ENCODE measurements at places on chromosomes 5 and 9.

GRCh38 chr9:109229682-109230081, 62.6 kb upstream of the FRRS1L start:
- no peak for DNase-seq

DNA sequence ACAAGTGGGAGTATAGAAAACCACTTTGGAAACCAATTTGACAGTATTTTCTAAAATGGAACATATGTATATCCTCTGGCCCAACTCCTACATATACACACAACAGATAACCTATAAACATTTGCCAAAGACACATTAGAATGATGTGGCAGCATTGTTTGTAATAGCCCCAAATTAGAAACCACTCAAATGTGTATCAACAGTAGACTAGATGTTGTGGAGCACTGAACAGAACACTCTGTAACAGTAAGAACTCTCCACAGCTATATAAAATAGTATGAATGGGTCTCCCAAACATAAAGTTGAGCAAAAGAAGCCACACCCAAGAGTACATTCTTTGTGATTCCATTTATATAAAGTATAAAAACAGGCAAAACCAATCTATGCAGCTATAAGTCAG, 6.1 kb downstream of the ZNF622 start:
- DNase-seq = no peak

- no peak for DNase-seq
Observed at GRCh38 chr5:105899726-105900125, 1771.0 kb downstream of the EFNA5 start.

GRCh38 chr5:102713278-102713677, 41.8 kb upstream of the PAM start:
- DNase-seq = no peak

GRCh38 chr5:173457482-173457881, 129.3 kb upstream of the STC2 start:
- no peak for DNase-seq

DNA sequence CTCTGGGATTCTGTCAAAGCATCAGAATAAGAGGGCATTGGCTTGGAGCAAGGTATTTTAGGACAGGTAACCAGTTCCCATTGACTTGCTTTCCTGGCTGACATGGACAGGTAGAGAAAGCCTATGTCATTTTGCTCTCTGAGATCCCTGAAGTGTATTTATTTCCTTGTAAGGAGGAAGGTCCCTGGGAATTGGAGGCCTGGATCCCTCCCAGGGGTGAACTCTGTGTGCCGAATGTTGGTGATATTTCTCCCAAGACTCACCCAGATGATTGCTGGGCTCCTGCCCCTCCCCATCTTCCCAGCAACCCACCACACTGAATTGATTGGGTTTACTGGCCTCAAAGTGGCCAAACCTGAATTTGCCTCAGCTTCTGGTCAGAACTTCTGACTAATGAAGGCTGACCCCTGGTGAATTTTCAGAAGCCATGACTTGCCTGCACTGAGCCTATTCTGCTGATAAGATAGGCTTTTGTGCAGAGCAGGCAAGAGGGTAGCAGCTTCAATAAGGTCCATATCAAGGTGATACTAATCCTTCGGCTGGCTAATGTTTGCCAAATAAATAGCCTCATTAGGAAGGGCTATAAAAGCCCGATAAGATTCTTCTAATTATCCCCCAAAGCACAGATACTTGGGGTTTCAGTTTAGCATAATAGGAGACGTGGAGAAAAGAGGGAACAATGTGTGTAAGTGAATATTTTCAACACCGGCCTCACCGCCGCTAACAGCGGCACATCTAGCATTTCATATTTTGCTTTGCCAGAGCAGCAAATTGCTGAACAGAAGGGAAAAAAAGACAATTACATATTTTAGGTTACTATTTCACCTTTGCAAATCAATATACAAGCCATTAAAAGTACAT, 152.9 kb upstream of the PITX1 start:
- no peak for DNase-seq

DNA sequence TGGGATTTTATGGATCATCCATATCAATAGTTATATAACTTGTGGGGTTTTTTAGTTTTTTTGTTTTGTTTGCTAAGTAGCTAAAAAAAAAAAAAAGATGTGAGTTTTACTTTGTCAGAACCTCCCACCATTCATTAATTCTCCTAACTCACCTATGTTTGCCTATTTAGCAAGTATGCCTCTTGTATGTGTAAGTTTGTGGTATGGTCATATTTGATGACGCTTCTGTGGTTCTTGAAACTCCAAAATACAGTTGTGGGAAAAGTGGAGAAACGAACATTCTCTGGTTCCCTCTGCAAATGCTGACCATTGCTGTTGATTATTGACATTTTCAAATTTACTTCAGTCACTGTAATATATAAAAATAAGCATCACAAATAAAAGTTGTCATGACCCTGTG, 75.7 kb downstream of the PBX3 start:
- no peak for DNase-seq

GRCh38 chr5:1778138-1779020, 21.3 kb downstream of the MRPL36 start:
- DNase-seq = peak; percentile 37

GRCh38 chr5:849651-850301, 1.0 kb downstream of the ZDHHC11 start:
- DNase-seq = peak; percentile 57

GRCh38 chr5:67203701-67204074, 7.1 kb upstream of the CD180 start:
- DNase-seq = no peak

DNA sequence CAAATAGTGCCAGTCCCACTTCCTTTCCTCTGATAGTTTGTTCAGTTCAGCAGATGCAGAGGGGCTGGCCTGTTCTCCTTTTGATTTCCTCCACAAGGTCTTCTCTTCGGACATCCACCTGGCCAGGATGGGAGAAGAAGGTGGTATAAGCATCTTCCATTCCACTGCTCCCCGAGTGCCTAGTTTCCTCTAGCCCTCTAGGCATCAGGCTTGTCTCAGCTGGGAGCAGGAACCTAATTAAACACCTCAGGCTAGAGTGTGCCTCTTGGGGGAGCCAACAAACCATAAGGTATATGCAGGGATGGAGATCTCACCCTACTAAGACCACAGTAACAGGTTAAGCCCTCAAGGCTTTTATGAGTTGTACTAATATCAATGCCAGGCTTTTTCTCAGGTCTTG, 835 bp upstream of the DND1 start:
- no peak for DNase-seq

- DNase-seq = peak; percentile 87
Observed at GRCh38 chr5:154190595-154191304, at the start of gene GALNT10. Gene GALNT10 (plus strand): TSS chr5:154190733. CDS start chr5:154190867, 134 bp downstream.

- no peak for DNase-seq
Observed at GRCh38 chr5:62029303-62029702, 276.7 kb upstream of the KIF2A start.

DNA sequence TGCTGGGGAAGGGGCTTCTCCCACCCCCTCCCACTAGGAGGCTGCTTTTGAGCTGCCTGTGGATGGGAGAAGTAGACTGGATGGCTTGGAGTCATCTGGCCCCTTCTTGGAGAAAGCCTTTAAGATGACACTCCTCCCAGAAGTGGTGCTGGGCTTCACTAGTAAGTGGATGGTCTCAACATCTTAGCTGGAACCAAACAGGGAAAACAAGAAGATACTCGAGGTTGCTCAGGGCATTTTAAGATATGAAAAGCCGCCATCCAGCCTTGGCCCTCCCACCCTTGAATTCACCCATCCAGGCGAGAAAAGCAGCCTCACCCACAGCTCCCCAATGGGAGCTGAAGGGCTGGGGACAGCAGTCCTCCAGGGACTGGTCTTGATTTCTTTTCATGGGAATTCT, 7.8 kb upstream of the SMIM32 start:
- no peak for DNase-seq

DNA sequence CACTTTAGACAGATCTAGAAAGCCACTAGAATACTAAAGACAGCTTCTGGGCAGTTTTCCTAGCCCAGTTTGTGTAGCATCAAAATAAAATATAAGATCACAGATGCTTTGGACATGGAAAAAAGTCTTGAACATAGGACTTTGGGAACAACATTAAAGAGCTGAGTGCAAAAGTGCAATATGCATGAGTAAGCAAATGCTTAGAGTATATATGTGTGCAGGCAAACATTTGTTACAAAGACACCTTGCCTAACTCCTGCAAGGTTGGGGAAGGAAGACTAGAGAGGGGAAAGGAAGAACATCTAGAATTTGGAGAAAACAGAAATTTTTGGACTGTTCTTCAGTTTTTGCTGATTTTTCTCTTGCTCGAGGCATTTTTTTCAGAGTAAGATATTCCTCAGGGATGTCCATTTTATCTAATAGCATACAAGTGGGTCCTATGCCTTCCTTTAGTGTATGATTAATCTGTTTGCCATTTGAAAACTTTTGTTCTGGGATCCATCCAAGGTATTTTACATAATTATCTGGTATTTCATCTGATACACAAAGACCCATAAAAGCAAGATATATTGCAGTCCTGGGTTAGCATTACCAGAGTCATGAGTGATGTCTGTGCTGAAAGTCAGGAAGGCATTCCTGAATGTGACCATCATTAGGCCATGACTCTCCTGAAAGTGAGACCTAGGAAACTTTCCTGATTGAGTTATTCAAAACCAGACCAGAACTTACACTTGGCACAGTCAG, 142.0 kb upstream of the RGMB start:
- no peak for DNase-seq

DNA sequence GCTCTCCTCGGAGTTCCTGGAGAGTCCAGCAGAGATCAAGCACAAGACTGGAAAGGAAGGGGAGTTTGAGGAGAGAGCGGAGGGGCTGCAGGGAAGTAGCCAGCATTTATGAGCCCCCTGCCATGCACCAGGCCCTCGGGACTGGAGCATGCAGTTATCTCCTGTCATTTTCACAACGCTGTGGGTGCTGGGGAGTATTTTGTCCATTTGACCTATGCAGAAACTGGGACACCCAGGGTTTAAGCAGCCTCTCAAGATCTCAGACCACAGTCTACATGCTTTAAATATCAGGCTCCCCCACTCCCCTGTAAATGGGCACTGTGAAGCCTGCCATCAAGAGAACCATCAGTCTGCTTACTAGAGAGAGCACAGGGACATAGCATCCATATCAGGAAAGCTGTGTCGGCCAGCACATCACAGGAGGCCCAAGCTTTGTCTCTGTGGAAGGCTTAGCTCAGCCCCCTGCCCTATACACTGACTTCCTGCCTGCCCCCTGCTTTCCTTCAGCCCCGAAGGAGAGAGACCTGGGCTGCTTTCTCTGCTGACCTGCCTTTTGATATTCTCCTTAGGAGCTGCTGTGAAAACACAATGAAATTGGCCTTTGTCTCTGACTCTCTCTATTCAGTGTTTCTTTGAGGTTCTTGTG, 7.3 kb downstream of the FOXI1 start:
- DNase-seq = no peak
